SK-N-SH (cell line): ENCODE measurements at places on chromosomes 3 and 15. TPM values are rescaled to one million over a fixed set of nuclear protein-coding genes. Genes with fewer than 3 reads are reported as not detected.

- H3K36me3 ChIP-seq = no peaks in the 10 kb centered on the region
- H3K27me3 ChIP-seq = no peaks in the 10 kb centered on the region
- peaks cover 18% of the 10 kb centered on the region; the same call in 1 of the 2 replicates for H3K4me1 ChIP-seq
- no peak overlapping the region for H3K27ac ChIP-seq
These were observed 28.0 kb downstream of the CSPG4 start for GRCh38 chr15:75684648-75685047.

- no peak for DNase-seq
- no peak overlapping the region for H3K4me3 ChIP-seq
- H3K4me1 ChIP-seq = no peaks in the 10 kb centered on the region
- no peaks in the 10 kb centered on the region for H3K36me3 ChIP-seq
These were observed 139.4 kb downstream of the LRRC28 start for GRCh38 chr15:99390667-99391066.

GOLGA6L7 gene
- polyA plus RNA-seq = not detected in 2 replicates

ZKSCAN7 gene
- polyA plus RNA-seq = 5.4 and 9.2 TPM in 2 replicates
